H1 (cell line): ENCODE measurements at places on chromosomes 7 and 10. TPM values are rescaled to one million over a fixed set of nuclear protein-coding genes. Genes with fewer than 3 reads are reported as not detected.
A peak's percentile ranks its signal among the peaks of the same experiment; 100 is the strongest.

- no peak for DNase-seq
Measured at GRCh38 chr10:89030791-89031190, 40.2 kb downstream of the FAS start.

Gene OR6B1
- total RNA-seq: not detected in 2 replicates

- DNase-seq: no peak
Measured at GRCh38 chr7:516216-516605, 3.4 kb downstream of the PDGFA start.

Gene TBC1D12
- total RNA-seq: 3.2 and 3.6 TPM in 2 replicates

Gene KIAA1217
- 13.6 and 15.6 TPM in 2 replicates for total RNA-seq

- no peak for DNase-seq
Measured at GRCh38 chr10:70031215-70031614, 21.4 kb upstream of the MACROH2A2 start.

DNA sequence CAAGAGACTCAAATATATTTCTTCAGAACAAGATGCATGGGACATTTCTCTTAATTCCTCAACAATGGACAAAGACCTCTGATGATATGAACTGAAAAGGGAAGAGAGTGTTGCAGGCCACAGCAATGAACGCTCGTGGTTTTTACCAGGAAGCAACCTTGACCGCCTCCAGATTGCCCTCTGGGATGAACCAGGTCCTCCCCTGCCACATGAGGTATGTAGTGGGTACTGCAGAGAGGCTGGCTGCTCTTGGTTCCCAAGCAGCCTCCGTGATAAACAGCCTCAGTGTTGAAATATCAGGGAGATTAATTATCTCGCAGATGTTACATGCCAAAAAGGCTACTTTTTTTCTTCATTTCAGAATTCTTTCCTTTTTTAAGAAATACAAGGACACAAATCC lies 338.8 kb downstream of the ELMO1 start:
- DNase-seq: no peak

Gene GIMAP2
- total RNA-seq: not detected in 2 replicates

Gene PNLIPRP1
- total RNA-seq: not detected in 2 replicates

Gene NEUROG3
- 0.31 TPM in 1 of 2 replicates, not detected in the other for total RNA-seq

- DNase-seq: no peak
Measured at GRCh38 chr7:111098926-111099250, 8.0 kb downstream of the LRRN3 start.

Gene ANLN
- total RNA-seq: 87.4 and 90.1 TPM in 2 replicates

DNA sequence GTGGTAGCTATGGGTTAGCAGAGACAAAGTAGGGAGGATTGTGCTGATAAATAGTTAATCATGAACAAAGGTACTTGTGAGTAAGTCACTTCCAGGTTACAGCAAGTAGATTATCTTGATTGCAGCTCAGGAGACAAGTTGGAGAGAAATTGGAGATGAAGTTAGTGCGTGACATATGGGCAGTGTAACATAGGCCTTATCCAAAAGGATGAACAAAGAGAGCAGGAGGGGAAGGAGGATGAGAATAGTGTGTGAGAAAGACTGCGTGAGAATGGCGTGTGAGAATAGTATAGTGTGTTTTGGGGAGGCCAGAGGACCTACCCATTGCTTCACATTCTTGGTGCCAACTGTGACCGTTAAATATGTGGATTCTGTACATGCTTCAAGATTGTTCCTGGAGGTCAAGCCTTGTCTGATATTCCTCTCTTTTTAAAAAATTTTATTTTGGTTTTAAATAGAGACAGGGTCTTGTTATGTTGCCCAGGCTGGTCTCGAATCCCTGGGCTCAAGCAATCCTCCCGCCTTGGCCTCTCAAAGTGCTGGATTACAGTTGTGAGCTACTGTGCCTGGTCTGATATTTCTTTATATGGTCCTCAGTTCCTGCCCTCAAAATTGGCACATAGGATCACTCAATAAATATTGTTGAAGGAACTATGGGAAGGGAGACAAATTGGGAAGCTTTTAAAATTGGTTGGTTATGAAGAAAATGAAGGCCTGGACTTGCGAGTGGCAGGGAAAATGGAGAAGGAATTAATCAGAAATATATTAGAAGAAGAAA lies 3.2 kb downstream of the VCL start:
- DNase-seq: no peak

GRCh38 chr10:3850999-3851937 lies 66.3 kb upstream of the KLF6 start:
- DNase-seq: no peak

Gene ATG9B
- total RNA-seq: 2.3 and 2.6 TPM in 2 replicates

GRCh38 chr10:96390460-96390864 lies 31.7 kb upstream of the OPALIN start:
- DNase-seq: no peak

GRCh38 chr7:95777269-95777668 lies 4.9 kb downstream of the DYNC1I1 start:
- DNase-seq: no peak

DNA sequence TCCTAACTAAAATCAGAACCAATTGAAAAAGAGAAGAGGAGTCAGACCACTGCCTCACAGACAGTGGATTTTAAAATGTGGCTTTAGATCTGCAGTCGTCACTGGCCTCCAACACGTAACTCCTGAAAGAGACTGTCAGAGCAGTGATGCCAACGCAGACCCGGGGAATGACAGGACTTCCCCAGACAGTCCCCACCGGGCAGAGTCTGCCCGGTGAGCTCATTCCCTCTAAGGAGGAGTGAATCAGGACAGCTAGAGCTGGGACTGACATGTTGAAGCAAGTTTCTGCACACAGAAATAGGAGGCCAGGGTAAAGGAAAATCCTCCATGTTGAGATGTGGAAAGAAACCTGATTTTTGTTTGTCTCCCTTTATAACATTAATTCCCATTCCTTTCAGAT lies 105.0 kb downstream of the TES start:
- no peak for DNase-seq

- DNase-seq: no peak
Measured at GRCh38 chr7:13834328-13834761, 155.1 kb downstream of the ETV1 start.

GRCh38 chr7:100358027-100358856 lies at the start of gene PILRB:
TSS of gene PILRB (plus strand) at chr7:100358117. CDS start at chr7:100358303, 186 bp downstream.
- DNase-seq: no peak

GRCh38 chr7:27212497-27213432 lies 12.9 kb upstream of the HOXA13 start:
- no peak for DNase-seq

DNA sequence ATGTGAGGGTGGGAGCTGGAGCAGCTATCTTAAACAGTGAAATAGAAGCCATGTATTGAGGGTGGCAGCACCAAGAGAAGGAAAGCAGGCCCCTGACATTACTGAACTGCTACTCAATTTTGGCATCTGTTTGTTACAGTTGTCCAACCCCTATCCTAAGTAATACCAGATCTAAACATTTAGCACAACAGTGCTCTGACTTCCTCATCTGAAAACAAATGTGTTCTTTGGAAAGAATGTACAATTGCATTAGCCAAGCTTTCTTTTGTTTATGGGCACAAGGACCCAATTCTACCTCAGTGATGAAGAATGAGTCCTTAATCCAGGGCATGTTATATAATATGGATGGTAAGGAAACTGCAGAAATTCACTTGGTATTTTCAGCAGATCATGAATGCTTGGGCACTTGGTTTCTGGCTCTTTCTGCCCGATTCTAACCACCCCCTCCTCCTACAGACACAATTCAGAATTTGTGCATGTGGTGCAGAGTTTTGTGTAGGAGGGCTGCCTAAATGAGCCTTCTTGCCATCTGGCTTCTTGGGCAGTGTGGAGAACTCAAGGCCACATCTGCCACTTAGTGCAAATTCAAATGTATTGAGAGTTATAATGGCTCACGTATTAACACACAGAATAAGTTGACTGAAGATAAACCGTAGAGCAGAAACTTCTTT lies 36.9 kb upstream of the KMT2E start:
- no peak for DNase-seq

Gene KBTBD2
- total RNA-seq: 23.4 and 25.7 TPM in 2 replicates

GRCh38 chr10:53682885-53683284 lies 910.3 kb upstream of the MBL2 start:
- DNase-seq: no peak

DNA sequence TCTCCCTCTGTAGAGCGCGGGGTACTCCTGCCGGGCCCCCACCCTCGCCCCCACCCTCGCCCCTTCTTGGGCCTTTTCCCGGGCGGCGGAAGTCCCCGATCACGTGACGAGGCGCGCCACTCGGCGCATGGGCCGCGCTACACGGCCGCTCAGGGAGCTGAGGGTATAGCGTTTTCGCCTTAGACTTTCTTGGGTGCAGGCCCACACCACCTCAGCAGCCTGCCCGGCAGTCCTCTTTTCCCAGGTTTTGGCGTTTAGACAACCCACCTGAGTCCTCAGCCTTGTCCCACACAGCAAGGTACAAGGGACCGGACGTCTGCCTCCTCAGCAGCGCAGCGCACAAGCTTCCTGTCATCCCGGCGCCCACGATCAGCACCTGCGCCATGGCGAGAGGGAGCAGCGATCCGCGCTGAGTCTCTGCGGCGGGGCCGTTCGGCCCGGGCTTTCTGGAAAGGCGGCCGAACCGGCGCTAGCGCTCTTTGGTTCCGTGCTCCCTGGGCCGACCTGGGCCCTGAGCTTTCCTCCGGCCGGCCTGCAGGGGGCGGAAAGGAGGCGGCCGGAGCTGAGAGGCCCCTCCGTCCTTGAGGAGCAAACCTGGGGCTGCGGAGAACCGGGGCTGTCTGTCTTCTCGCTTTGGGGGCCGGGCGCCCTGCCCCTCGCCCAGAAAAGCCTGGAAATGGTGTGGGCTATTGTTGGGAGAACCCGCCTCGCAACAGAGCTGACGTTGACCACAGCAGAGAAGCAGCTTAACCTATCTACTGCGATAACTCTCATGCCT lies at the start of gene RNLS:
RNLS (minus strand) TSS at position 513 of the 778 bp plus-strand sequence.
- peak; percentile 33 for DNase-seq

DNA sequence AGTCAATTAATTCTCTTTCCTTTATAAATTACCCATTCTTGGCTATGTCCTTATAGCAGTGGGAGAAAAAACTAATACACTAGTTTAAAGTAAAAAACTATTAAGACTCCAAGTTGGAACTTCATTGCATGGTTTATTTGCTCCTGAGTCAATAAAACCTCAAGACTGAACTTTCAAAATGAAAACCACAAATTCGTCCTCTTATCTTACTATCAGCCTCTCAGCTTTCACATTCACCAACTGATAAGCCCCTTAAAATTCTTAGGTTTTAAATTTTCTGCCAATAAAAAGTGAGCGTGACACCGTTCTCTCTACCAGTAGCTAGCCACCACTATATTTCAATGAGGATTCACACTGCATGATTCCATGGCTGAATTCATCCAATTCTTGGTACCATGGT lies 346.4 kb upstream of the NPSR1 start:
- DNase-seq: no peak

Gene SFRP4
- total RNA-seq: not detected in 2 replicates

- DNase-seq: no peak
Measured at GRCh38 chr10:123421461-123421860, 244.7 kb upstream of the GPR26 start.

Gene SH2B2
- total RNA-seq: 17.5 and 18.7 TPM in 2 replicates

DNA sequence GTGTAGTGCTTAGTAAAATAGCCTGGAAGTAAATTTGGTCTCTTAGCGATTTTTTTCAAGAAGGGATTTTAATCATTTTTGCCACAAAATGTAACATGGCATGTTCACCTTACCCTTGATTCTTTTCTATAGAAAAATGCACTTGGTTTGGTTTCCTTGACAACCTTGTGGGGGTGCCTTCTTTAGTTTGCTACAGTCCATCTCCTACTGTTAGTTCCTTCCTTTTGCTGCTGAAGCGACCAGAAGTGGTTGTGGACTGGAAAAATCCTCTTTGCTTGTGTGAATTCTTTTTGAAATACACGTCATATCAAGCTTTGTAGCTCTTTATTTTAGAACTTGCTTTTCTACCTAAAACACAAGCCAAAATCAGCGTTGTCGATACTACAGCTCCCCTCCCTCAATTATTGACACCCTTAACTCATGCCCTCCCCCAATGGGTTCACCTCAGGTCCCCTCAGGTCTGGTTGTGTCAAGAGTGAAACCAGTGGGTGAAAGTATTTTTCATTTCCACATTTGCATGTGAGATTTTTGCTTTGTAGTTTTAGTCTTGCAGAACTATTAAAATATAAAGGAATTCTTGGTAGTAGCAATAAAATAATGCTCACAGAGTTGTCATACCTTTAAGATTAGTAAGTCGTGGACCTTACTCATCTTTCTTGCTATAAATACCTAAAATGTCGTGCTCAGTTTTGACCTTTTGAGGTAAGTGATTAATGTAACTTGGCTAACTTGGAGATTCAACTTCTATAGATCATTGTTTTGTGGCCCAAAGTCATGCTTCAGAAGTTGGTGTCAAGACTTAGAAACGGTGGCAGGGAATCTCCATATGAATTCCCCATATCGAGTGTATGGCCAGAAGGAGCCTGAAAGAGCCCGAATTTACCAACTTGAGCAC lies 1.5 kb downstream of the ACTR3B start:
- DNase-seq: no peak

Gene KCP
- total RNA-seq: 1.8 and 2.0 TPM in 2 replicates

Gene SPDYE2B
- total RNA-seq: not detected in 2 replicates

DNA sequence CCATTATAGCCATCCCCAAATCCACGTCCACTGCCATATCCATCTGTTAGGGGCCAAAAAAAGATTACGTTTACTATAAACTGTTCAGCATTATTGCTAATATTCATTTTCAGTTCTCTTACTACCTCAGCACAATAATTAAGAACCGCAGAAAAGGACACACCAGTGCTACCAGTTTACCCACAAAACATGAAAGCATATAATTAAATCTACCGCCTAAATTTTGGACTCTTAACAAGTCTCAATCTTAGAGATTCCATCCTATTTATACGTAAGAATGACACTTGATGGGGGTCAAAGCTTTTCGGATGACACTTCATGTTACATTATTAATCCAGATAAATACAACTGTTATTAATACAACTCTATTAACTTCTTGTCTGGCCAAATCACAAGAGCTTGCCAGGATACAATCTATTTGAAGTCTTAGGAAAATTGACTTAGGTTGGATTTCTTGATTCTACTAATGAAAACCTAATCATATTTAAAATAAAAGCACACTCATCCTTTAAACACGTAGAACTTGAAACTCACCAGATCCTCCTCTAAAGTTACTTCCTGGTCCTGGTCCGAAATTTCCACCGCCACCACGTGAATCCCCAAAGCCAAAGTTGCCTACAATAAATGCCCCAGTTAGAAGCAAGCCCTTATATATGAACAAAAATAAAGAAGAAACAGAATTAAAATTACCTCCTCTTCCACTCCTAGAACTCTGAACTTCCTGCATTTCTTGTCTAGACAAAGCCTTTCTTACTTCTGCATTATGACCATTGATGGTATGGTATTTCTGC lies 4.5 kb downstream of the HNRNPA2B1 start:
- no peak for DNase-seq

- no peak for DNase-seq
Measured at GRCh38 chr7:158324397-158325360, 262.9 kb downstream of the PTPRN2 start.

Gene CFAP69
- 3.2 and 3.8 TPM in 2 replicates for total RNA-seq

GRCh38 chr7:70419526-70420380 lies 712.2 kb upstream of the GALNT17 start:
- no peak for DNase-seq

GRCh38 chr7:17618652-17618974 lies 320.2 kb downstream of the AHR start:
- no peak for DNase-seq

GRCh38 chr7:12320987-12321647 lies 82.5 kb downstream of the VWDE start:
- no peak for DNase-seq

Gene STAG3
- 3.3 and 3.8 TPM in 2 replicates for total RNA-seq
